NCI-H146 (cell line): ENCODE measurements at places on chromosomes 12 and 14.

DNA sequence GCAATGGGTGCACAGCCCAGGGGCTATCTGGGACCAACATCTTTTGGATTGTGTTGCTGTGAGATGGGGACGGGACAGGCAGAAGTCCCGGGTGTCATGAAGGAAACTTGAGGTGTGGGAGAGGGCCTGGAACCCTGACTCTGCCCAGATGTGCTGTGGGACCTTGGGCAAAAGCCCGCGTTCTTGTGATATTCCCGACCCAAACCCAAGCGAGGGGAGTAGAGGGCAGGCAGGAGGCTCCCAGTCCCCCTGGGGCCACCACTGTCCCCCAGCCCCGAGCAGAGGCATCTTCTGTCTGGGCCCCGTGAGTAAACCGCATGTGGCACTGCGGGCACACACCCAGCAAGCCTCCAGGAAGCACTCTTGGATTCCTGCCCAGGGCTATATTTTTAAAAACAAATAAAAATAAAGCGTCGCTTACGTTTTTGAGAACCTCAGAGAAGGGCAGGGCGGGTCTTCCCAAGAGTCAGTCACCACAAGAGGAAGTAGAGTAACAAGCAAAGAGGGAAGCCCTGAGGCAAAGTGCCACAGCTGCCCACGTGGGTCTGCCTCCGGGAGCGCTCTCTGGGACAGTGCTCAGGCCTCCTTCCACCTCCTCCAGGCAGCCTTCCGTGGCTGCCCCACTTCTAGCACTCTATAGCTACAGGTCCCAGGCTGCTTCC is 39.5 kb downstream of the BEGAIN start:
- no peak for DNase-seq

DNA sequence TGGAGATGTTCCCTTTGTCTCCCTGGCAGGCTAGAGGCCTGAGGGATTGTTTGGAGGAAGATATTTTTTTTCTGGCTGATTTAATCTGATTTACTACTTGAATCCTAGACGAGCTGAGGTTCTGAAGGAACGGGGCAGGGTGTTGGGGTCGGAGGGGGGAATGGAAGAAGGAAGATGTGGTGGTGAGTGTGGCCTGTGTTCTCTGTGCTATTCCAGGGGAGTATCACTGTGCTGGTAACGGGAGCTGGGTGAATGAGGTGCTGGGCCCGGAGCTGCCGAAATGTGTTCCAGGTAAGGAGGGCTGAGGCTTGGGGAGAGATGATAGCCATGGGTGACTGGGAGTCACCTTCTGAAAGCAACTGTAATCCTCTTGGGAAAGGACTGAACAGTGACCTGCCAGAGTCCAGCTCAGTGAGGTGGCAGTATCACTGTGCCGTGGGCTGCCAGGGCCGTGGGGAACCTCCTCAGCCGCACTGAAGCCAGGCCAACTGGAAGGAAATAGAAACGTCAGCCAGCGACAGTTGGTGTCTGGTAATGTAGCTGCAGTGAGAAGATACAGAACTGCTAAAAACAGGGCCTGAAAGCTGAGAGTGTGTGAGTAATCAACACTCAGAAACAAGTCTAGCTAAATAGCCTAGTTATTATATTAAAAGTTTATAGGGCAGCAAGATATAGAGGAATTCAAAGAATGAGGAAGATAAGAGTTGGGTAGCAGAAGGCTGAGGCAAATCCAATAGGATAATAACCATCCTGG is 7.9 kb downstream of the C1S start:
- DNase-seq: no peak

DNA sequence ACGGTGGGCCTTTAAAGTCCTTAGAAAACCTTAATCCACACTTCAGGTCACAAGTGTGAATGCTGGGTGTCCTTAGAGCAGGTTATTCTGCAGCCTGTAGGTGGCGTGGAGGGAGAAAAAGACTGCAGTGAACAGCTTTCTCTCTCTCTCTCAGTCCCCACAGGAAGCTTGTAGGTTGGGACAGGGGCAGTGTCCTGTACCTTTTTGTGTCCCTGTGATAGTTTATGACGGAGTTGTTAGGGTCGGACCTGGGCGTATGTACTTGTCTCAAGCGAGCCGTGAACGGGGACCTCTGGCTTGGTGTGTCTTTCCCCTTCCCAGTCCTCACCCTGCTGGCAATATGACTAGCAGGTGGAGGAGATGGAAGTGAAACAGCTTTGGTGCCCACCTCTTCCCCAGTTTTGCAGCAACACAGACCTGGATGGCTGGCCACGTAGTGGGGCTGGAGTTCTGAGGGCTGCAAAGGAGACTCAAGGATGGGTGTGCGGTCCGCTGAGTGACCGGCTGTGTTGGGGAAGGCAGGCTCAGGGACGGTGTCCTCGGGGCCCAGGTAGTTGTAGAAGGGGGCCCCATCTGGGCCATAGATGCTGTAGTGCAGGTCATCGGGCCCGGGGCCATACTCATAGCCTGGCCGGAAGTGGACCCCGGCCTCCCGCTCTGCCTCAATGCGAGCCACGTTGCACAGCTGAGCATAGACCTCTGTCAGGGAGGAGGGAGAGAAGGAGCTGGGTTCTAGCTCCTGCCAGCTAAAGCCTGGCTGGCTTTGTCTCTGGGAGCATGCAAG is 8.9 kb downstream of the ISCA2 start:
- DNase-seq: peak; percentile 17

DNA sequence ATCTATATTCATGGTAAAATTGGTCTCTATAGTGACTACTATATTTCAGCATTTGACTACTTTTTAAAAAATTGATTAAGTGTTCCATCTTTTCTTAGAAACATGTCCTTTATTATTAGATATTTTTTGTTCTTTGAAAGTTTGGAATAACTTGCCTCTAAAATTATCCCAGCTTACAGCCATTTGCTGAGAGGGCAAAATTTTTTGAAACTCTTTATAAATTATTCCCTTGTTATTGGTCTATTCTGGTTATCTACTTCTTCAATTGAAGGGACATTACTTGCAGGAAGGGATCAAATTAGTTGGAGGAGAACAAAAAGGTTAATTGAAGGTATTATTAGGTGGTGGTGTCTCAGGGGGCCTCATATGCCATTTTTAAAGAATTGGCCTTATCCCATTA is 184.1 kb downstream of the TTC6 start:
- DNase-seq: no peak

GRCh38 chr12:102965281-102966155 is 8.0 kb downstream of the ASCL1 start:
- peak; percentile 82 for DNase-seq

DNA sequence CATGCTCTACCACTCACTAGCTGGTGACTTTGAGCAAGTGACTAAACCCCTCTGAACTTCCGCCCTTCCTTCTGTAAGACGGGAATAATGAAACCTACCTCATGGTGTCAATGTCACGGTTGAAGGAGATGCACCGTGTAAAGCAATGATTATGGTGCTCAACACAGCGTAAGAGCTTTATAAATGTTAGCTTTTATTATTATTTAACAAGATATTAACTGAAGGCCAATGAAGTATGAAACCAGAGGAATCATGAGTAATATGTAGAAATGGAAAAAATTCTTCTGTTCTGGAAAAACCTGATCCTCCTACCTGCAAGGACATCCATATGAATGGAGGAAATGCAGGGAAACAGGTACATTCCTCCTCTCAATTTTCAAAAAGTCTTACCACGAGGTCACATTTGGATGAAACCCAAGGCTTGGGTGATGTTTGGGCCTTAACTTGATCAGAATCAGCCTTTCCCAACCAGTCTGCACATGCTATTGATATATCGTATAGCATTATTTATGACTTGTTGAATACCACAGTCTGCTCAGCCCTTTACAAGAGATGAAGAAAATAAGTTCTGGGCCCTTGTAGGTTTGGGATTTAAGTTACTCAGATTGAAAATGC is 166.8 kb upstream of the TBX3 start:
- no peak for DNase-seq

DNA sequence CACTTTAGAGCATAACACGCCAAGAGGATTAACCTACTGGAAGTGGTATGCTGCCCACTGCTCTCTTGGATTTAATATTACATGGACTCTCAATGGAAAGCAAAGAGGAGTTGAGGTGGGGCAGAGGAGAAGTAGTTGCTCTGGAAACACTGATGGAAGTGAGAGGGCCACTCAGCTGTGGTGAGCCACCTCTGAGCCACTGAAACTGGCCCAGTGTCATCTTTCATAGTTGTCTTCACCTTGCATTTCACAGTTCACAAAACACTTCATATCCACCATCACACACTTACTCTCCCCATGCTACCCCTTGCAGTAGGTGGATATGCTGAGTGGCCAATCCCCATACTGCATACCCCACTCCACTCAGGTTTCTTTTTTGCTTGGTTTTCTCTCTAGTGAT is 12.2 kb upstream of the PCED1B start:
- no peak for DNase-seq

- DNase-seq: peak; percentile 48
Observed at GRCh38 chr14:55707365-55707804, 127.4 kb downstream of the KTN1 start.

GRCh38 chr12:62778187-62778586 is 156.8 kb downstream of the PPM1H start:
- no peak for DNase-seq

GRCh38 chr12:87585882-87586557 is 443.2 kb downstream of the C12orf50 start:
- no peak for DNase-seq

- DNase-seq: no peak
Observed at GRCh38 chr12:23211384-23212320, 586.7 kb downstream of the ETNK1 start.

GRCh38 chr14:73305499-73305898 is 68.2 kb downstream of the PAPLN start:
- DNase-seq: no peak

DNA sequence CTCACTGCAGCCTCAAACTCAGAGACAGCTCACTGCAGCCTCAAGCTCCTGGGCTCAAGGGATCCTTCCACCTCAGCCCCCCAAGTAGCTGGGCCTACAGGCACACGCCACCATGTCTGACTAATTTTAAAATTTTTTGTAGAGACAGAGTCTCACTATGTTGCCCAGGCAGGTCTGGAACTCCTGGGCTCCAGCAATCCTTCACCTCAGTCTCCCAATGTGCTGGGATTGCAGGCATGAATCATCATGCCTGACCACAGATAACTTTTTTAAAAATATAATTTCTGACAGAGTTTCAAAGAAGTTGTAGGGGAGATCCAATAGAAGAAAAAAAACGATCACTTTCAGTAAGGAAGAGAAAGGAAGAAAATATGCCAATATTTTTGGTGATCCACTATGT is 189.7 kb upstream of the CDKN3 start:
- no peak for DNase-seq

GRCh38 chr14:63632932-63633514 is 8.6 kb downstream of the WDR89 start:
- peak; percentile 13 for DNase-seq

DNA sequence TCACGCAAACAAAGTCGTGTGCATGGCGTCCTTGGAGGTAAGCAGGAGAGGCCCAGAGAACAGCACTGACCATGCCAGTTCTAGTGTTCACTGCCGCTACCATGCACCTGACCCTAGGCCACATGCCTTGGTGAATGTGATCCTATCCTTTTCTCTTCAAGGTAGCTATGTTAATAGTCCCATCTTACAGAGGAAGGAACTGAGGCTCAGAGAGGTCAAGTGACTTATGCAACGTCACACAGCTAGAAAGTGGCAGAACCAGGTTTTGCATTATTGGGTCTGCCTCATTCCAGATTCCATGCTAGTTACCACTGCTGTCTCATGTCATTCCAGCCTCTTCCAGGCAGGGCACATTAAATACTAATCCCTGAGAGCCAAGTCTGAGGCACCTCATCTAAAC is 85.2 kb downstream of the FOXN4 start:
- no peak for DNase-seq

DNA sequence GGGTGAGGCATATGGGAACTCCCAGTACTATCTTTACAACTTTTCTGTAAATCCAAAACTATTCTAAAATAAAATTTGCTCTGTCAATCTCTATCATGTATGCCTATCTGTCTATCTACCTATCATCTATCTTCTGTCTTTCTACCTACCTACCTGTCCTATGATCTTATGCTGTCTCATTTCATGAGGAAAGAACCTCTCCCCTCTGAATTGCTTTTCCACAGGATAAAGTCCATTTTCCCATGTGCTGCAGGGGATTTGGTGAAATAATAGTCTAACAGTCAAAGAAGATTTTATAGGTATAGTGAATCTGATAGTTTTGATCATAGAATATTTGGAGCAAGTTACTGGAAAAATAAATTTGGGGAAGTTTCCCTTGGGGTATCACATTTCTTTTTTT is 86.8 kb upstream of the RIC8B start:
- DNase-seq: no peak
